CD8-positive, alpha-beta T cell (primary cell): ENCODE measurements at places on chromosomes 2 and 18.

GRCh38 chr2:18814387-18814786 lies 225.0 kb upstream of the NT5C1B start:
- DNase-seq: no peak

DNA sequence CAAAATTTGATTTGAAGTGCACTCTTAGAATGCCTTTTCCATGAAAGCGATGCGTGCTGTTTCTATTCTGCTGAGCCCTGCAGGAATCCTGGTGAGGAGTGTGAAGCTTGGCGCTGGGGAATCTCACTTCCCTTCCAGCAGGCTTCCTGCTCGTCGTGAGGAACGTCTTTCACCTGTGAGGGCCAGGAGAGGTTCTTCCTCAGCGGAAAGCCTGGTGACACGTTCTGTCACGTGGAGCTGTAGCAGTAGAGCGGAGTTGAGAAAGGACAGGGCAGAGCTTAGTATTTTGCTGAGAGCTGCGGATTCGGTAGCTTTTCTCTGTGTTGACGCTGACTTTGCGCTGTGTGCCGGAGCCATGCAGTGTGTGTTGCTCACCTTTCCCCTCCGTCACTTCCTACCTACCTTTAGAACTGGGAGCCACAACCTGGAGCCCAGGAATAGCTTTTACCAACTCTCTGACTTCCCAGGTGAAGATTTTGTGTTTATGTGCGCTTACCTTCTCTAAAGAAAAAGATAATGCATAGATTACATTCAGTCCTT lies 294.8 kb downstream of the PTGR3 start:
- no peak for DNase-seq

DNA sequence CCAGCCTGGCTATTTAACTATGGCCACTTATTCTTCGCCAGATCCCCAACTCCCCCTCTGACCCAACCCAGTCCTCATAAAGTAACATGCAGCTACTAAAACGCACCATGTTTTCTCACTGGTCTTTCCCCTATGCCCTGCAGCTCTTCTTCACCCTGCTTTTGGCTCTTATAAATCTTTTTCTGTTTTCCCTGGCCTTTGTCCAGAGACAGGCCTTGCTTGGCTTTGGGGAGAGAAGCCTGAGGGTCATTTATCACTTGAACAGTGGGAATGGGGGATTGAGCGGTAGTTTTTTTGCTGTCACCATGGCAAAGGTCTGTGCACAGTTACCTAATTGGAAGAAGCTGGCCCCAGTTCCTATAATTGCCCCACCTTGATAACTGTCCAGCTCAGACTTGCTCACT lies 202.9 kb upstream of the NT5C1B start:
- DNase-seq: no peak

DNA sequence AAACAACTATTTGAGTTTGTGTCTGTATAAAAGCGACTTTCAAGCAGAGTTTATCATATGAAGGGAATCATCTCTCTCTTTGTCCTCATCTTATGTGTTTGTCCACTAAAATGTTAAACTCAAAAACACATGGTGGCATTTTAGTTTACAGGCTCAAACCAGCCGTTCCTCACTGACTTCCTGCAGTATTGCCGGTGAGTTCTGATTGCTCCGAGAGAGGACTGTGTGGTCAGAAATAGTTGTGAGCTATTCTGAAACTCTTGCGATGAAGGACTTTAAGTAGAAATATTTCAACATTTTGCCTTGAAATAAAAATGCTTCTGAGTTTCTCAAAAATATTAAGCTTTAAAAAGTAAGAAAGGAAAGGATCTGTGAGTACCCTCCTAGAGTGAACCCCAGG lies 163.2 kb upstream of the CAVIN2 start:
- no peak for DNase-seq

GRCh38 chr18:78753240-78753639 lies 226.4 kb upstream of the SALL3 start:
- no peak for DNase-seq

DNA sequence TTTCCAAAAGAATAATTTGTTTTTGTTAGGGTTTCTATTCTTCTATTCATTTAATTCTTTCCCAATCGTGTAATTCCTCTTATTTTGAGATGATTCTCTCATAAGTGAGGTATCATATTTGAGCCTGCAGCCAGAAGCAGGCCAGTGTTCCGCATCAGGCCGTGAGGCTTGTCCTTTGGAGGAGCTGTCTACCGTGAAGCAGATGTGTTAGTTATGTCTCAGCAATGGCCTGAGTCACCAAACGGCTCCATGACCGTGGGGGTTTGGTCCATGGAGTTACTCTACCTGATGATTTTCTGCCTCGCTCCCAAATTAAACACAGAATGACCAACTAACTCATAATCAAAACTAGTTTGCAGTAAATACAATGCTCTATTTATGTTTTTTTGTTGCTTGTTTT lies 64.2 kb upstream of the TMEM87B start:
- no peak for DNase-seq

GRCh38 chr18:22399949-22400348 lies 17.8 kb downstream of the CTAGE1 start:
- DNase-seq: no peak

DNA sequence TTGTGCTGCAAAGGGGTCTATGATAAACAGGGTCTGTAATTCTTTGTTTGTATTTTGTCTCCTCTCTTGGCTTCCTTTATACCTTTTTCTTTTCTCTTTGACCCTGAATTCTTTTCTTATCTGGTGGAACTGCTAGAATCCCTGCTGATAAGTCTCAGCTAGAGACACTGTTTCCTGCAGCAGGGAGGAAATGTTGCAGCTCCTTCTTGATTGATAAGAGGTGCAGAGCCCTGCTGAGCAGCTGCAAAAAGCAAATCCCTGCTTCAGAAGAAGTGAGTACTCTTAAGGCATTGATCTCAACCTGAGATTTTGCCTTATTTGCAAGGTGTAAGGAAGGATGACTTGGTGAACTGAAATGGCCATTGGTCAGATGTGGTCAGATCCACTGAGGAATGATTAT lies 167.8 kb downstream of the NUP35 start:
- DNase-seq: no peak

- no peak for DNase-seq
Measured at GRCh38 chr2:179412112-179412511, 147.5 kb upstream of the SESTD1 start.

- no peak for DNase-seq
Measured at GRCh38 chr18:37309861-37310260, 255.7 kb downstream of the CELF4 start.

- DNase-seq: no peak
Measured at GRCh38 chr18:9736286-9736835, 28.3 kb downstream of the RAB31 start.

- DNase-seq: no peak
Measured at GRCh38 chr2:218540015-218540414, 28.1 kb downstream of the USP37 start.

- DNase-seq: no peak
Measured at GRCh38 chr18:24420551-24420950, 5.9 kb upstream of the IMPACT start.

- no peak for DNase-seq
Measured at GRCh38 chr2:71879509-71880184, 268.0 kb downstream of the CYP26B1 start.

DNA sequence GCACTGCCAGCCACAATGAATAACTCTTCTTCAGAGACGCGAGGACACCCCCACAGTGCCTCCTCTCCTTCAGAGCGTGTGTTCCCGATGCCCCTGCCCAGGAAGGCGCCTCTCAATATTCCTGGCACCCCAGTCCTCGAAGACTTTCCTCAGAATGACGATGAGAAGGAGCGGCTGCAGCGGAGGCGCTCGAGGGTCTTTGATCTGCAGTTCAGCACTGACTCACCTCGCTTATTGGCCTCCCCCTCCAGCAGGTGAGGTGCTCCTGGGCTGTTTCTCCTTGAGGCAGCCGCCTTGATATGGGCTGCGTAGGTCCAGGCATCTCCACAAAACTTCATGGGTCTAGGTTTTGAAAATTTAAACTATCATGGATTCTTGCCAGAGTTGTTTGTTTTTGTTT lies 6.1 kb downstream of the NCAPH start:
- peak; percentile 18 for DNase-seq

- no peak for DNase-seq
Measured at GRCh38 chr2:204000446-204000845, 63.9 kb downstream of the ICOS start.

DNA sequence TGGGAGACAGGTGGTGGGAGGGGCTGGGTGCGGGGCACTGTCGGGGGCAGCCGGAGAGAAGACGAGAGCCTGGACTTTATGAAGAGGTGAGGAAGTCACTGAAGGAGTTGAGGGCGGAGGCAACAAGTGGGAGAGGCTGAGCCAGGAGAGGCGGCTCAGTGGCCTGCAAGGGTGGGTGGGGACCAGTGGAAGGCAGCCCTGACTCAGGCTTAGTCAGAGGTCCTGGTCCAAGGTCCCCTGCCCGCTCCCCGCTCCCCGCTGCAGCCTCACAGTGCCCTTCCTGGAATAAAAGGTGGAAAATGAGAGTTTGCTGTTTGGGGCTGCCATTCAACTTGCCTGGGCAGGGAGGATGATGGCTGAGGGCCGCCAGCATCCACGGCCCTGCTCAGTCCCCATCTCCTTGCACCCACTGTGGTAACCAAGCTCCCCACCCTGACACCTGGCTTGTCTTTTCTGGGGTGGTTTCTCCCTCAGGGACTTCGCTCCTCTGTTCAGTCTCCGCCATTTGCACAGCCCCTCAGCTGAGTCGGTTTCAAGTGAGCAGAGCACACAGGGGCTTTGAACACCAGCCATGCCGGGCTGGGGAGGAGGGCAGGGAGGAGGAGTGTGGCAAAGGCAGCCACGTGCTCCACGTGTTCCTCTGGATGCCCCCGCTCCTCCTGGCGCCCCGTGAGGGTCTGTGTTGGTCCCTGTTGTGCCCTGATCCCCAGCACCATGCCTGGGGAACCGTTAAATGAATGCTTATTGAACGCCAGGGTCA lies 13.7 kb upstream of the RALB start:
- no peak for DNase-seq

GRCh38 chr2:211387734-211388133 lies 831.3 kb downstream of the CPS1 start:
- no peak for DNase-seq

DNA sequence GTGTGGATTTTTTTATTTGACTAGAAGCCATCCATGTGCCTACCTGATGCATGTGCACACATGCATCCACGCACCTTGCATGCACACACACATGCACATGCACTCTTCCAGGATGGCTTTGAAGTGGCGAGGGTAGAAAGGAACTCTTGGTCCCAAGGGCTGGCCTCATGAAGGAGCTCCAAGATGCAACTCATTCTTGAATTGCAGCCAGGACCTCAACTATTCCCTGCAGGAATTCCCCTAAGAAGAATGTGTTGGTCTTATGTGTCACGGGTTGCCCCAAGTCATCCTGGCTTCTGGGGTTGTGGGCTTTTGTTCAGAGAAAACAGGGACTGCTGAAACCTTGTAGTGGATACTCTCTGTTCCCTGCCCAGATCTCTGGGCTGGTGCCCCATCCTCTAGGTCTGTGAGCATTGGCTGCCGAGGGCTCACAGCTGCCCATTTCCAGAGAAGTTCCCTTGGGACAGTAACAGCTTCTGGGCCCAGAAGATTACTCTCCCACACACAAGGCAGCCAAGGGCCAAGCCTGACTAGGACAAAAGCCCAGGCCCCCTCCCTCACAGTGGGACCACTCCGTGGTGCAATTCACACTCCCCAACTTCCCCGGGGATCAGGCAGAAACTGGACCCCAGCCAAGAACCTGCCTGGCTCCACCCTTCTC lies 137.6 kb downstream of the COPS8 start:
- DNase-seq: no peak

GRCh38 chr2:242022550-242023290 lies 153.2 kb downstream of the RTP5 start:
- DNase-seq: no peak

DNA sequence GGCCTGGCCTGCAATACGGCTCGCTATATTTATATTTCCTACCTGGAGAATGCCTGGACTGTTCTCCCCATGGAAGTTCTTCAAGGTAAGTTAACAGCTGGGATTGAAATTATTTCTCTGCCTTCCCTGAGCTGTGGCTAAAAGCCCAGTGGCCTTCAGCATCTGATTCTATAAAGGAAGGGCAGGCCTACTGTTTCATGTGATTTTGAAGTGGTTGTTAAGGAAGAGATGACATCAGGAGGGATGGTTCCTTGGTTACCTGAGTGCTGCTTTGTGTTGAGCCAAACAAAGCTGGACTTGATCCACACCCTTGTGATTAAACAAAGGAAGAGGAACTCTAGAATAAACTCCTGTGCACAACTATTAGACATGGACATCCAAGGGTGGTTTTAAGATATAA lies 61.6 kb downstream of the MFSD6 start:
- DNase-seq: no peak

- DNase-seq: no peak
Measured at GRCh38 chr2:20454036-20454981, 7.4 kb downstream of the RHOB start.

GRCh38 chr2:230870544-230871360 lies 6.0 kb downstream of the ITM2C start:
- DNase-seq: no peak

DNA sequence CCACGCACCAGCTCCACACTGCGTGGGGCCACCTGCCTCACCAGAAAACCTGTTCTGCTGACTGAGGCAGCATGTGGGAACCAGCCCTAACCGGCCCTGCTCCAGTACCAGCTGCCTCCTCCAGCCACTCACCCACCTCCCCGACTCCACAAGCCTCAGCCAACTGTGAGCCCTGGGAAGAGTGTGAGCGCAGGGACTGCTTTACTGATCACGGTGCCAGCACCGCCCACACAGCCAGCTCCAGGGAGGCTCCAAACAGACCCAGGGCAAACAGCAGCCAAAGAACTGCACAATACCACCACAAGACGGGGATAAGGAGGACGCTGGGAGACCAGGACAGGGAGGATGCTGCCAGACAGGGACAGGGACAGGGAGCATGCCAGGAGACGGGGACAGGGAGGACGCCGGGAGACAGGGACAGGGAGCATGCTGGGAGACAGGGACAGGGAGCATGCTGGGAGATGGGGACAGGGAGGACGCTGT lies 28.4 kb downstream of the EIPR1 start:
- no peak for DNase-seq

DNA sequence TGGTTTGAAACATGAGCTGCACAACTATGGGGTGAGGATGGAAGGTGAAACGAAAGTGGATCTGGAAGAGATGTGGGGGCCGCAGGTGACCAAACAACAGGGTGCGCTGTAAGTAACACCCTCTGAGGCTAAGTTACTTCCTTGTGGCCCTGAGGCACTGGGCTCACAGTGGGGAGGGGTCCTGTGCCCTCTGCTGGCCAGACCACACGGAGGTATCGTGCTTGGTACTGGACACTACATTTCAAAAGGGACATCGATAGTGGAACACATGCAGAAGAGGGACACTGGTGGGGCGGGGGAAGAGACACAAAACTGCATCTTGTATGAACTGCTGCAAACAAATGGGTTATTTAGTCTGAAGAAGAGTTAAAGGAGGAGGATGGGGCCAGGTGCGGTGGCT lies 110.6 kb downstream of the CLIP4 start:
- no peak for DNase-seq
